Fibroblast of mammary gland (primary cell): ENCODE measurements at places on chromosomes 4 and X.
A peak's percentile ranks its signal among the peaks of the same experiment; 100 is the strongest.

DNA sequence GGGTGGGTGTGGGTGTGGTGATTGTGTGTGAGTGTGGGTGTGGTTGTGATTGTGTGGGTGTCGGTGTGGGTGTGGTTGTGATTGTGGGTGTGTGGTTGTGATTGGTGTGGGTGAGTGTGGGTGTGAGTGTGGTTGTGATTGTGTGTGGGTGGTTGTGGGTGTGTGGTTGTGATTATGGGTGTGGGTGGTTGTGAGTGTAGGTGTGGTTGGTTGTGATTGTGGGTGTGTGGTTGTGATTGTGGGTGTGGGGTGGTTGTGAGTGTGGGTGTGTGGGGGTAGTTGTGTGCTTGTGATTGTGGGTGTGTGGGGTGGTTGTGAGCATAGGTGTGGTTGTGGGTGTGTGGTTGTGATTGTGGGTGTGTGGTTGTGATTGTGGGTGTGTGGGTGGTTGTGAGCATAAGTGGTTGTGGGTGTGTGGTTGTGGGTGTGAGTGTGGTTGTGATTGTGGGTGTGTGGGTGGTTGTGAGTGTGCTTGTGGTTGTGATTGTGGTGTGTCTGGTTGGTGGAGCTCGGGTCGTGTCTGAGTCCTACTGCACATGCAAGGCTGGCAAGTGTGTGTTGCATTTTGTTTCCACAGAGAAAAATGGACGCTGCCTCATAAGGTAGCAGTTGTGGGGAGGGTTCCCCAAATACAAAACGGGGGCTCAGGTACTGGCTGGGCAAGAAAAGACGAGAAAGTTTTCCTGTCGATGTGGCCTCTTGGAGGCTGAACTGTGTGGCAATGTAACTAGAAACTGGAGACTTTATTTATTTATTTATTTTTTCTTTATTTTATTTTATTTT, 116.7 kb downstream of the UBE2K start:
- peak; percentile 29 for DNase-seq

- peak; percentile 61 for DNase-seq
Observed at GRCh38 chr4:137700072-137700471, 167.8 kb upstream of the PCDH18 start.

DNA sequence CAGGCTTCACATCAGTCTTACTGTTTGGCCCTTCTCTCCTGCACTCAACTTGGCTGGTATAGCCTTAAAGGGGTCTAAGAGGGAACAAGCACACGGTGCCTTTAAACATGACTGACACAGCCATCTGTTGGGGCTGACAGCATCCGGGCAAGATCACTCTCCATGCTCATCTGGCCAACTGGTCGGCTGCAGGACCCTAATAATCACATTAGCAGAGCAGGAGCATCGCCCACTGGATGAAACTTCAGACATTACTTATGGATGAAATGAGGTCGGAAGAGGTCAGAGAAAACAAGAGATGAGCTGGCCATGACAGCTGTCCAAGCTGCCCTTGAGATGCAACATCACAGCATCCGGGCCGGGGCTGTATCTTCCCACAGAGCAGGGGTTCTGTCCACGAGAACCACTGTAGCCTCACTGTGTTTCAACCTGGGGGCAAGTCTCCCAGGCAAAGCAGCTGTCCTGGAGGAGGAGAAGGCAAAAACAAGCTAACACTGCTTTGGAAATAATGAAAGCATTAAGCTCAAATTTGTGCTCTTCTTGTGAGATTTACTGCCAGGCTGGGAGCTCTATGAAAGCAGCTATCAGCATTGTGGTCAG, 94.4 kb upstream of the TTC29 start:
- DNase-seq: no peak

- no peak for DNase-seq
Observed at GRCh38 chr4:2638730-2639129, 102.3 kb downstream of the FAM193A start.

DNA sequence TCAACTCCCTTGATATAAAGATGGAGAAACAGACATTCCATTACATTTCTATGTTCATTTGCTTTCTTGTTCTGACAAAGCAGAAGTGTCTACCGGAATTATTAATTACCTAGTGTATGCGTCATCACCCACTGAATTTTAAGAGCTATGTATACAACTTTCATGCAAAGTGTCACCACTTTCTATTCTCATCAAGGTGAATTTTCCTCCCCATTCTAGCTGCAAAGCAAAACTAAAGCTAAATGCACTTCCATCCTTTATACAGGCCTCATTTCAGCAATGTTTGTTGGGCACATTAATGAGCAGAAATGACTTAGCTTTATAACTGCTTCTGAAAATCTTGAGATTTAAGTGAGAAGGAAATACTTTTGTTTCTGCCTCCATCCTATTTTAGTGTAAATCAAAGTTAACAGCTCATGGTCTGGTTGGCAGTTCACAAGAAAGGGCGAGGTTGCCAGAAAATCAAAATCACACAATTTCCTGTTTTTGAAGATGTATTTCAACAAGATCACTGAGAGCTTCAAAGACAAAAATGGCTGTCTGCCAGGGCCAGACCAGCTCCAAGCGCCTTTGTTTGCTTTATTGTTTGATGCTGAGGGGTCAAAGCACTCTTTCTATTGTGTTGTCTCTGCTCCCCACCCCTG, 7.2 kb upstream of the FAM9C start:
- DNase-seq: no peak

DNA sequence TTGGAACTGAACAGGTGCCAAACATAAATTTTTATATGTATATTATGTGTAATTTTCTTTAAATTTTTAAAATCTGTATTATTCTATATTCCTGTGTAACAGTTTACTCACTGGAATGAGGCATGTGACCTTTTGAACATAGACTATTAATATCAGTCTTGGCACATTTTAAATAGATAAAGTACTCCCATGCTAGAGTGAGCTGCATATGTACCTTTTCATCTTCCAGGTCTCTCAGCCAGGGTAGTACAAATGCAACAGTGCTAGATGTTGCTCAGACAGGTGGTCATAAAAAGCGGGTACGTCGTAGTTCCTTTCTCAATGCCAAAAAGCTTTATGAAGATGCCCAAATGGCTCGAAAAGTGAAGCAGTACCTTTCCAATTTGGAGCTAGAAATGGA, 242.0 kb downstream of the RAPGEF2 start:
- DNase-seq: no peak

- DNase-seq: no peak
Observed at GRCh38 chr4:97134456-97134855, 1008.8 kb downstream of the STPG2 start.

DNA sequence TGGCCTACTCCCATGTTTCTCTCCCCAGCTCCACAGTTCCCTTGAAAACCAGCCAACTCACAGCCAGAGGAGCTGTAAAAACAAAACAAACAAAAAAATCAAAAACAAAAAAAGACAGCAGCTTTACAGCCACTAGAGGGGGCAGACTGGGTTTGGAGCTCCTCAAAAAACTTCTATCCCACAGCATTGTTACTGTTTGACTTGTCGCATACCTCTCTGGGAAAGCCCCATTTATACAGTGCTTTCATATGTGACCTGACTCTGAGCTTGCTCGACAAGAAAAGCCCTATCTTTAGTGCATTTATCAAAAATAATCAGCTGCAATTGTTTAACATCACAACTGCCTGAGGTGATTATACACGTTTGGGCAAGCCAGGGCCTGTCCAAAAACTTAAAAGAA, 21.6 kb downstream of the TSPAN6 start:
- DNase-seq: peak; percentile 75

DNA sequence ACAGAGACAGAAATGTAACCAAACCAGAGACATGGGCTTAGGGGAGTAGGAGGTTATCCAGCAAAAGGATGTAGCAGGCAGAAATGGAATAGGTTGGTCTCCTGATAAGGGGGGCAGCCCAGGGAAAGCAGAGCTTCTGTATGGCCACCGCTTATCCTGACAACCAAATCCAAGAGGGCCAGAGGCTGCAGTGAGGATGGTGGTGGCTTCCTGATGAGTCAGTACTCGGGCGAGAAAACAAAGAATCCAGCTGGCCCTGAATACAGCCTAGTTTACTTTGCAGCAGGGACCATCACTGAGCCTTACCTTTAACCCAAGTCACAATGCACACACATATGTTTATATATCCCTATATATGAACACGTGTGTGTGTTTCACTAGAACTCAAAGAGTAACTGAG, 129.7 kb upstream of the FTHL17 start:
- no peak for DNase-seq
